Hematopoietic multipotent progenitor cell treated with erythropoietin and hydrocortisone succinate and interleukin-3 and kit ligand, for 4 days (in vitro differentiated cells): ENCODE measurements at places on chromosomes 7 and 10.

GRCh38 chr7:127066974-127067373 lies 185.8 kb downstream of the GRM8 start:
- DNase-seq = peak; percentile 5

- DNase-seq = peak; percentile 88
Measured at GRCh38 chr7:107838816-107839565, 36.0 kb upstream of the SLC26A3 start.

- DNase-seq = no peak
Measured at GRCh38 chr7:70711452-70711851, 420.5 kb upstream of the GALNT17 start.

- DNase-seq = peak; percentile 7
Measured at GRCh38 chr7:82530361-82530760, 86.8 kb upstream of the CACNA2D1 start.

- no peak for DNase-seq
Measured at GRCh38 chr10:14093730-14094484, 236.8 kb downstream of the FRMD4A start.

DNA sequence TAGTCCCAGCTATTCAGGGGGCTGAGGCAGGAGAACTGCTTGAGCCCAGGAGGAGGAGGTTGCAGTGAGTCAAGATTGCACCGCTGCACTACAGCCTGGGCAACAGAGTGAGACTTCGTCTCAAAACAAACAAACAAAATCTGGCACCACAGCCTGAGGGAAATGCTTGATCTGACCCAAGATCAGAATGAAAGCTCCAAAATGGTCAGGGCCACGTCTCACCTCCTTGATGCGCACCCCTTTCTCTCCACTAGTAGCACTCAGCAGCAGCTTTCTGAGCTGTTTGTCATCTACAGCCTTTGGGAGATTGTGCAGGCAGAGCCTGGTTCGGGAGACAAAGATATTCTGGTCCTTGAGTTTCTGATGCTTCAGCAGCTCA lies 22.7 kb downstream of the RBM28 start:
- DNase-seq = peak; percentile 38

GRCh38 chr7:120502132-120502531 lies 229.2 kb downstream of the KCND2 start:
- no peak for DNase-seq

DNA sequence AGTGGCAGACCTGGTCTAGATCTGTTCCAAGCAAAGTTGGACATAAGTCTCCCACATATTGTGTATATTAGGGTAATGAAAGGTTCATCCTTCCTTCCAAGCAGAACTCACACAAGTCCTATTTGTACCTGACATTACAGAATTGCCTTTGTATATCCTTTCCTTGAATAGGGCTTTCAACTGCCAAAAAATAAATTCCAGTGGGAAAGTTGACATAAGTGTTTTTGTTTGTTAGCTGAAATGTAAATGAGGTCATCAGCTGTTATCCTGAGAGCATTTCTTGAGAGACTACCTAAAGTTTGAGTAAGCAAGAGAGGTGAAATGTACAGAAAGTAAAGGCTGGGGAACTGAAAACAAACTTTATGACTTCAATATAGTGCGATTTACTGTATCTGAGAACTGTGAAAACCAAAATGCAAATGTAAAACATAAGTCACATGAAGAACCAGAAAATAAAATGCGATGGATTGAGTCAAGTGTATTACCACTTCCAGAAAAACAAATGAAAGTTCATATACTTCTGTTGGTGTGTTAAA lies 527.3 kb upstream of the SEMA3D start:
- DNase-seq = no peak

GRCh38 chr10:6383096-6383812 lies 180.5 kb downstream of the PFKFB3 start:
- no peak for DNase-seq

DNA sequence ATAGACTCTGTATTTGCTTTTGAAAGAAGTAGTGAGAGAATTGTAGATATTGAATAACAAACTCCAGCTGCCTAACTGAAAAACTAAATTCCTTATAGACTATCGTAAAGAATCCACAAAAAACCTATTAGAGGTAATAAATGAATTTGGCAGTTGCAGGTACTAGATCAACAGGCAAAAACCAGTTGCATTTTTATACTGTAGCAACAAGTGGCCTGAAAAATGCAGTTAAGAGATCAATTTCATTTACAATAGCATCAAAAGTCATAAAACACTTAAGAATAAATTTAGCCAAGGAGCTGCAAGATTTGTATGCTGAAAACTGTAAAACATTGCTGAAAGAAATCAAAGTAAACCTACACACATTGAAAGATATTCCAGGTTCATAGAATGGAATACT lies 70.3 kb downstream of the GALNT11 start:
- DNase-seq = no peak

- no peak for DNase-seq
Measured at GRCh38 chr10:61971003-61971325, 69.5 kb downstream of the ARID5B start.

DNA sequence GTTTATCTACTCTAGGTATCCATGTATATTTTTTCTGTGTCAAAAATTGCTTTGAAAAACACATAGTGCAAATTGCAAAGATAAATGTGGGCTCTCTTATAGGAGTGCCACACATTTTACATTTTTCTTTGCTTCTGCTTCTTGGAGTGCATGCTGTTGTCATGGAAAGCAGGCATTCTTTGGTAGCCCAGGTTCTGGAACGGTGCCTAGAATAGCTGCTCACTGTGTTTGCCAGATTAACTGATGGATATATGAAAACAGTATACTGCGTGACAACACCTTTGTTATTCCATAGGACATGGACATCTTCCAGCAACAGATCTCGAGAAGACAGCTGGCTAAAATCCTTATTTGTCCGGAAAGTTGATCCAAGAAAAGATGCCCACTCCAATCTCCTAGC lies 13.4 kb downstream of the NIPSNAP2 start:
- DNase-seq = no peak

- no peak for DNase-seq
Measured at GRCh38 chr7:70219061-70219460, 620.8 kb downstream of the AUTS2 start.

DNA sequence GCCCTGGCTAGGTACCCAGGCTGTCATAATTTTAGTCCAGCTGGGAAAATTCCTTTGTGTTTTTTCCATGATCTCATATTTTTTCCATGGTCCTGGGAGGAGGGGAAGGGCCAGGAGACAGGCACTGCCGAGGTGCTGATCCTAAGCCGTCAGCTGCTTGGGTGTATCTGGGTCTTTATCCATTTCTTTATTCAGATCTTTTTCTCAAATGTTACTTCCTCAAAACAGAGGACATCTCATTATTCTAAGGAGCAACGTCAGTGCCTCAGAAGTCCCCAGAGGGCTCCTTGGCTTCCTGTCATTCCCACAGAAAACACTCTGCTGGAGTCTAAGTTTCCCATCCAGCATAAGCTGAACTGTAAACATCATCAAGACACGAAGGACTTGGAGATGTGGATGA lies 2.8 kb upstream of the OR6V1 start:
- no peak for DNase-seq

DNA sequence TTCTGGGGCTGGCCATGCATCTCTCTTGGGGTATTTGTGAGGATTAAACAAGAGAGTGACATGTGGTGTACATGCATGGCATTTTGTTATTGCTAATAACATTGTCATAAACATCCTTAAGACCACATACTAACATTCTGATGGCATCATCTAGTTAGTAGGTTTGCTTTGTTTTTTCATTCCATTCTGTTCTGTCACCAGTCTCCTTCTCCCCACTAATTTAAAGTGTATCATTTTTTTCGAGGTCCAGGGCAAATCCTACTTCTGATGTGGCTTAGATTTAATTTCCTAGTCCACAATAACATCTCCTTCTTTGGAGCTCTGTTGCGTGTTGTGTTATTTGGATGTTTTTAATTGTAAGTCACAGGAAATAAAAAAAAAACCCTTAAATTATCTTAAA lies 248.1 kb downstream of the LRMDA start:
- no peak for DNase-seq

- DNase-seq = peak; percentile 32
Measured at GRCh38 chr10:70053218-70053840, 683 bp downstream of the MACROH2A2 start.

DNA sequence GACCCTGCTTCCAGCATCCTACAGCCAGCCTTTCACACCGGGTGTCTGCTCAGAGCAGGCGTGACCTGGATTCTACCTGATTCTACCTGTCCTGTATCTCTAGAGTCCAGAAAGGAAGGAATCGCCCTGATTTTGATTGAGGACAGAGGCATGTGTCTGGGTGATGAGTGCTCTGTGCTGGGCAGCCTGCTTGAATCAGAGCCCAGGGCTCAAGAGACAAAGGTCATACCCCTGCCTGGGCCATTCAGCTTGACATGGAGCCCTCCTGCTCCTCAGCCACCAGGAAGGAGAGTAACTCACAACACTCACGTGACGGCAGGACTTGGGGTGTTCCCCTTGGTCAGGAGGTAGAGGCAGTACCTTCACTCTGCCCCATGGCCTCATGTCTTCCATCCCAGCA lies 11.2 kb downstream of the GAD2 start:
- no peak for DNase-seq

GRCh38 chr10:95355301-95355700 lies 64.5 kb upstream of the PDLIM1 start:
- no peak for DNase-seq

DNA sequence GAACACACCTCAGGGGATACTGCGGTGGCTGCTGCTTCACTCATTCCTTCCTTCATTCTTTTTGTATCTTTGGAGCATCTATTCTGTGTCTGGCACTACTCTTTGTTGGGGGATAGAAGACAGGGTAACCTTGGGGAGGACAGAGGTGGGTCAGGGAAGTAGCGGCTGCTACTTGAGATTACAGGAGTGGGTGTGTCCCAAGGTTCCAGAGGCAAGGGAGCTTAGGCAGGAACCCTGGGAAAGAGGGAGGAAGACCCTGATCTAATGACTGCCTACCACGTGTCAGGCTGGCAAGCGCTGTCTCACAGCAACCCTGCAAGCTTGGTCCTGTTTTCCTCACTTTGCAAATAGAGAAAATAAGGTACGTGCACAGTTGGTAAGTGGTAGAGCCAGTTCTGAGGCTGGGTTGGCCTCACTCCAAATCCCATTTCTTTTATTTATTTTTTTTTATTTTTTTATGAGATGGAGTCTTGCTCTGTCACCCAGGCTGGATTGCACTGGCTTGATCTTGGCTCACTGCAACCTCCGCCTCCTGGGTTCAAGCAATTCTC lies 985.9 kb upstream of the ZNF722 start:
- no peak for DNase-seq

DNA sequence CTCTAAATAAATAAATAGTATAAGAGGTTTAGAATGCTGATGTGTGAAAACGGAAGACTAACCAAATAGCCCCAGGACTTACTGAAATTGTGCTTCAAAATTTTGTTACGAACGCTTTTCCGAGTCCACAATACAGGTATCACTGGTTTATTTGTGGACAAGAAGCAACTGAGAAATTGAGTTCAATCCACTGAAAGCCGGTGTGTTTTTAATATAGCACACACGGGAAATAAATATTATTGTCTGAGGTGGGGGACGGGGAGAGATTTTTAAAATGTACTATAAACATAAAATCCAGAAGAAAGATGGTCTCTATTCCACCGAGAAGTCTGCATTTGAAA lies 598 bp downstream of the SLC16A12 start:
- DNase-seq = no peak

DNA sequence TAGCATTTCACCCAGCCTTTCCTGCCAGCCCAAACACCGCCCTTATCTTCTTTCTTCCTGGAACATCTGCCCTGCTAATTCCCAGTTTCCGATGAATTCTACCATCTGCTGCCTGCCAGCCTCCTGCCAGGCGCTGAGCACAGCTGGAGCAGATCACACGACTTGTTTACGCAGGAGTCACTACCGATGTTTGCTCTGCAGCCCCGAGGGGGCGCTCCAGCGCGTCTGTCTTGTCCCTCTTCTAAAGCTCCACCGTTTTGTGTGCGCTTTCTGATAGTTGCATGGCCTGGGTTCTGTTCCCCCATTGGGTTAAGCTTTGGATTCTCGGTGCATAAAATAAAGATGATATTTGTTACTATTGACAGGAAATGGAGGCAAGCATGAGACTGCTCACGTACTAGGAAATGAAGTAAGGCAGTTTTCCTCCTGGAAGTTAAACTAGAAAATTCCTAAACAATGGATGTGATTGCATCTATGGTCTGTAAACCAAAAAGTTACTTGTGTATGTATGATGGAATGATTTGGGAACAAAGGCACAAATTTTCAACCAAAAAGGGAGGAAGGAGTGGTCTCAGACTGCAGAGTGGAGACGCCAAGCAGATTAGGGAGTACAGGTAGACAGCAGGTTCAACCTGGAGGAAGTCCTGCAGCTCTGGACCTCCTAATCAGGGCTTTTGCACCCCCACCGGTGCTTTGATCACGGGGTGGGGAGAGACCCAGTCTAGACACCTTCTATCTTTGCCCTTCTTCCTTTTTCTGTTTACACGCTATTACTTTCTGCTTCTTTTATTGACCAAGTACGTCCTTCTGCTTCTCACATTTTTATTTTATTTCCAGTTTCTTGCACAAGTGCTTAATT lies 2.2 kb upstream of the RBM17 start:
- peak; percentile 96 for DNase-seq

DNA sequence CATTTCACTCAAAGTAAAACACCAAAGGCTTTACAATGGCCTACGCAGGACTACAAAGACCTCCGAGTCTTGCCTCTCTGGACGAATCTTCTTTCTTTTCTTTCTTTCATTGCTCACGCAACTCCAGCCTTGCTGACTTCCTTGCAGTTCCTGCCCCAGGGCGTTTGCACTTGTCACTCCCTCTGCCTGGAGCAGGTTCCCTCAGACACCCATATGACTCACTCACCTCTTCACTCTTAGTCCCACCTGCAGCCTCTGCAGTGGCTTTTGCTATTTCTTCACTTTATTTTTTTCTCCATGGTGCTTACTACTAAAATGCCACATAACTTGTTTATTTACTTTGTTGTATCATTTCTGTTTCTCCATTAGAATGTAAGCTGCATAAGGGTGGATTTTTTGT lies 33.1 kb downstream of the GHRHR start:
- DNase-seq = no peak

GRCh38 chr10:72175149-72175548 lies 40.7 kb upstream of the ANAPC16 start:
- peak; percentile 41 for DNase-seq

DNA sequence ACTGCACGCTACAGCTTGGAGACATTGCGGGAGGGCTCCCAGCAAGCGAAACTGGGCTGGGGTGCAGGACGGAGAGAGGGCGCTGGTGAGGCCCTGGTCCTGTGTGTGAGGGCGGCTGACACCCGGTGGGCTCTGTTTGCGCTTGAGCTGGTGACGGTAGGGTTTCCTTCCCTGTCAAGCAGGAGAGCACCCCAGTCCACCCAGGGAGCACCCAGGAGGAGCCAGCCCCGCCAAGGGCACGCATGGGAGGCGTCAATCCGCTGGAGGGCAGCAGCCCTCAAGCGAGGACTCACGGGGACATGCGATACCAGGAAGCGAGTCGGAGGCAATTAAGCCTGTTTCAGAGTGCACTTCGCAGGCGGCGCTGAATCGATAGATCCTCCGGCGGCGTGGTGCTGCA lies 109.4 kb downstream of the MAD1L1 start:
- no peak for DNase-seq

GRCh38 chr10:31136930-31137885 lies 105.5 kb upstream of the ZNF438 start:
- peak; percentile 85 for DNase-seq

- peak; percentile 50 for DNase-seq
Measured at GRCh38 chr10:106815427-106816043, 349.0 kb downstream of the SORCS1 start.

- DNase-seq = no peak
Measured at GRCh38 chr10:105262666-105263065, 621.6 kb downstream of the SORCS3 start.
